HCT116 (cell line): ENCODE measurements at places on chromosomes 3 and 15. TPM values are rescaled to one million over a fixed set of nuclear protein-coding genes. Genes with fewer than 3 reads are reported as not detected.

Gene CYP8B1
- total RNA-seq = 0.12 TPM

Gene SHQ1
- 27.6 TPM for total RNA-seq

Gene GOLGA6L4
- total RNA-seq = 3.2 TPM

Gene SYNPR
- not detected for total RNA-seq

Gene STRIT1
- total RNA-seq = not detected

Gene ECE2
- not detected for total RNA-seq

Gene CISH
- 4.5 TPM for total RNA-seq

Gene PLA2G4F
- 0.05 TPM for total RNA-seq

Gene TUSC7
- total RNA-seq = not detected

Gene ISL2
- 11.6 TPM for total RNA-seq

DNA sequence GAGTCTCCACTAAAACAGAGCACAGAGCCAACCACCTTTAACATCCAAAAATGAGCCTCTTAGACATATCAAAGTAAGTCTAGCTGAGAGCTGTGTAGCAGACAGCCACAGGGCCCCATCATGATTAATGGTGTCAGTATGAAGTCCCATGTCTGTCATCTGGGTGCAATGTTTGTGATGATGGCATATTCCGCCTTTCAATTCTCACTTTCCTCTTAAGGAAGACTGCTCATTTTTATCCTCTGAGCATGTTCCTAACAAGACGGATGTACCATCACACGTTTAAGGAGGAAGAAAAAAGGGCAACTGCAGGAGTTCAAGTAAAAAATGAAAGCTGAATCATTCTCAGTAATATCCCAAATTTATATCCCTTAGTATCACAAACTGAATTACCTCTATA, 85.8 kb upstream of the KCNMB2 start:
- DNase-seq = no peak

- DNase-seq = no peak
Measured at GRCh38 chr15:51771773-51772172, 20.4 kb downstream of the TMOD2 start.

- DNase-seq = no peak
Measured at GRCh38 chr15:45180201-45180600, 7.6 kb downstream of the SHF start.

- no peak for DNase-seq
Measured at GRCh38 chr3:28577941-28578500, 229.4 kb upstream of the AZI2 start.

- DNase-seq = no peak
Measured at GRCh38 chr15:67731112-67731721, 94.1 kb upstream of the SKOR1 start.

- no peak for DNase-seq
Measured at GRCh38 chr15:63986185-63986680, 60.1 kb downstream of the DAPK2 start.

- DNase-seq = peak; percentile 6
Measured at GRCh38 chr15:94412979-94413746, 181.8 kb downstream of the MCTP2 start.

- no peak for DNase-seq
Measured at GRCh38 chr3:194661374-194661773, 10.6 kb downstream of the LSG1 start.

GRCh38 chr3:156594219-156594683, 39.3 kb upstream of the SSR3 start:
- no peak for DNase-seq

GRCh38 chr15:52042051-52042851, 23.2 kb downstream of the MAPK6 start:
- DNase-seq = no peak

DNA sequence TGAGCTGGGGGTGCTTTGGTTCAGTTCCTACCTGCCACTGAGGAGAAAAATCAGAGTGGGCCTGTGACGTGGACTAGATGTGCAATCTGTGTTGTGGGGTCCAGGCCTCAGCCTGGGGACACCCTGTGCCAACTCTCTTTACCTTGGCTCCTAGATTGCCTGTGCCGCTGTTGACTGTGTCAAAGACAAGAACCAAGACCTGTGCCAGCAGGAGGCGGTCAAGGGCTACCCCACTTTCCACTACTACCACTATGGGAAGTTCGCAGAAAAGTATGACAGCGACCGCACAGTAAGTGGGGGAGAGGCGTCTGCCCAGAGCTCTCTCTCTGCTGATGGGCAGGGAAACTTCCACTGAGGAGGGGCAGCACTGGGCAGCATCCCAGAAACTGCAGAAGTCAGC, 40.6 kb upstream of the SEC22A start:
- DNase-seq = no peak

GRCh38 chr3:31140470-31140869, 246.0 kb upstream of the GADL1 start:
- no peak for DNase-seq

GRCh38 chr15:97520689-97521088, 439.8 kb upstream of the ARRDC4 start:
- DNase-seq = no peak

DNA sequence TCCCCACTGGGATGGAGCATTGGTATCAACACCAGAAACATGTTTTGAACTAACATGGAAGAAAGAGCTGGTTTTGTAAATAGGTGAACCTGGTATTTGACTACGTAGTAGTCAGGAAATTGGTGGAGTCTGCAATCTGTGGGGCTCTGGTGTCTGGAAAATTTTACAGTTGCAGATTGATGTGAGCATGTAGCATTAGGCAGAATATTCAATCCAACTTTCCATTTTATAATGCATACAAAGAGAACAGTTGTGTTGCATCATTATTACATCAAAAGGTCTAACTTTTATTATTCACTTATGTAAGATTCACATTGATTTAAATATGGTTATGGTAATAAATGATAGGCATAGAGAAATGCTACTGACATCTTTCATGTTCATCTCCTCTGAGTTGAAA, 340.0 kb downstream of the ZNF385D start:
- DNase-seq = no peak

DNA sequence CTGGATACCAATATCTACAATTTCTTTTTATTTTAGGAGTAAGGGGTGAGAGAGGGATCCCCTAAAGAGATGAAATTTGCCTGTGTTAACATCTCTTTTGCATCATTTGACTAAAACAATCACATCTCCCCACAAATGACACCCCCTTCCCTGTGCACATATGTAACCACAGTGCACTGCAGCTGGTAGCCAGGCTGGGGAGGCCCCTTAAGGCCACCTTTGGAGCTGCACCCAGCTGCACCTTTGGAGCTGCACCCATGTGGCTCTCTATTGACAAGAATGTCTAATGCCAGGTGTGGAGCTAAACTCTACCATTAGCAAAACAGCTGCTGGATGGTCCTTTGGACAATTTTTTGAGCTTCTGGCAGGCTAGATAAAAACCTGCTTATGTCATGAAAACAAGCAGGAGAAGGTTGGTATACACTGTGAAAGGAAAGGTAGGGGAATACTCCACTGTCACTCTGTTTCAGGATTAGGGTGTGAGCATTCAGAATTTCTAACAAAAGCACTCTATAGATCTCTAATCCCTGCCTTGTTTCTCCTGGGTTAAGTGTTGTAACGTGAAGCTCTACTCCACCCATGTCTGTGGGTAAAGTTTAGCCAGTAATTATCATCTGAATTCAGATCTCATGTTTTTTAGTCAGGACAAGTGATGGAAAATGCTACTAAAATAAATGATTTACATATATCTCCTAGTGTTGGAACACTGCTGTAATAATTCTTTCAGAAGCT, 52.1 kb downstream of the TFG start:
- no peak for DNase-seq

GRCh38 chr3:16085410-16085809, 89.1 kb upstream of the GALNT15 start:
- no peak for DNase-seq

GRCh38 chr3:13863382-13863952, 16.4 kb downstream of the WNT7A start:
- DNase-seq = no peak

- DNase-seq = no peak
Measured at GRCh38 chr15:82186719-82187406, 75.7 kb downstream of the EFL1 start.

DNA sequence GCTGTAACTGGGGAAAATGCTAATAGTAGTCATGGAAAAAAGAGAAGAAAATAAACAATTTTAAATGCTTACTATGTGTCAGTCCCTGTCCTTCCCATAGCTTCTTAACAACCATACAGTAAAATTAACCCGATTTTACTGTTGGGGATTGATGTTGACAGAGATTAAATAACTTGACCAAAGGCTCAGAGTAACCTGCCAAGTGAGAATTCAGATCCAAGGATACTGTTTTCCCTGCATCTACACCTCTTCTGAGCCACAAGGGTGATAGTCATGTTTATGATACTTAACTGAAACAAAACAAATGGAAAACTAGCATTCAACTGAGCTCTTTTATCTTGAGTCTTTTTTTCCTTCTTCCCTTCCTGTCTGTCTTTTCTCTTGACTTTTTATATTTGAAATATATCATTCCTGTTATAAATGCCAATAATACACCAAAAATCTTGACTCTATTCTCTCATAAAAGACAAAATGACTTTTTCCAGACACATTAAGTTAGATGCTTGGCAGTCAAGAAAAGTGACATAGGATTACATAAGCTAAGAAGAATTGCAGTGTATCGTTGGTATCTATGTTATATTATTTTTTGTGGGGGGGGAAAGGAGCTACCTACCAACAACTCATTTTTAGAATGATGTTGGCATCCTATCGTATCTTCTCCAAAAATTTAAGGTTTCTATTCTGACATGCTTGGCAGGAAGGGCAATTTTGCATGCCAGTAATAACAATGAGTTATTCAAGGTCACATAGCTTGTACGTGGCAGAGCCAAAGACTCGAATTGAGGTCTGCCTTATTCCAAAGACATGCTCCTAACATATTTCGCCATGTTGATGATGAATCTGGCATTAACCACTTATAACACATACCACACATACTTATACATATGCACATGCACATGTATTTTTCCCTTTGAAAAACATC, 306.6 kb upstream of the KCNH8 start:
- DNase-seq = no peak

GRCh38 chr15:98706387-98706786, 58.0 kb downstream of the IGF1R start:
- no peak for DNase-seq

- DNase-seq = no peak
Measured at GRCh38 chr3:72442759-72443158, 405.5 kb downstream of the SHQ1 start.

DNA sequence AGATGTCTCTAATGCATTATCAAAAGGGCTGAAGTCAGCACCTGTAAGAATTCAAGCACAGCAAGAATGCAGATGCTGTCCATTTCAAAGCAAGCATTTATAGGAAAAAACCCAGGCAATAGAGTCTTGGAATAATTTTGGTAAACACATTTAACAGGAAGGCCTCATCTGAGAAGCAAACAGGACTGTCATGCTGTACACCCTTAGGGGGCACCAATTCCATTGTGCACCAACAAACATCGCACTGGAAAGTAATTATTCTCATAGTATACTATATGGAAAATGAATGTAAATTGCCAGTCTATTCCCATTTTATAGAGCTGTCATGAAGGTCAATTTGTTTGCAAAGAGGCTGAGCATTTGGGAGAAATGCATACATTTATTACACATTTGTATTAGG, 247.3 kb upstream of the SUCLG2 start:
- DNase-seq = no peak

GRCh38 chr3:101461451-101461850, 51.6 kb downstream of the SENP7 start:
- no peak for DNase-seq

GRCh38 chr3:124860599-124860998, 26.6 kb downstream of the ITGB5 start:
- DNase-seq = peak; percentile 80

GRCh38 chr15:85657132-85657531, 137.6 kb downstream of the KLHL25 start:
- DNase-seq = no peak

DNA sequence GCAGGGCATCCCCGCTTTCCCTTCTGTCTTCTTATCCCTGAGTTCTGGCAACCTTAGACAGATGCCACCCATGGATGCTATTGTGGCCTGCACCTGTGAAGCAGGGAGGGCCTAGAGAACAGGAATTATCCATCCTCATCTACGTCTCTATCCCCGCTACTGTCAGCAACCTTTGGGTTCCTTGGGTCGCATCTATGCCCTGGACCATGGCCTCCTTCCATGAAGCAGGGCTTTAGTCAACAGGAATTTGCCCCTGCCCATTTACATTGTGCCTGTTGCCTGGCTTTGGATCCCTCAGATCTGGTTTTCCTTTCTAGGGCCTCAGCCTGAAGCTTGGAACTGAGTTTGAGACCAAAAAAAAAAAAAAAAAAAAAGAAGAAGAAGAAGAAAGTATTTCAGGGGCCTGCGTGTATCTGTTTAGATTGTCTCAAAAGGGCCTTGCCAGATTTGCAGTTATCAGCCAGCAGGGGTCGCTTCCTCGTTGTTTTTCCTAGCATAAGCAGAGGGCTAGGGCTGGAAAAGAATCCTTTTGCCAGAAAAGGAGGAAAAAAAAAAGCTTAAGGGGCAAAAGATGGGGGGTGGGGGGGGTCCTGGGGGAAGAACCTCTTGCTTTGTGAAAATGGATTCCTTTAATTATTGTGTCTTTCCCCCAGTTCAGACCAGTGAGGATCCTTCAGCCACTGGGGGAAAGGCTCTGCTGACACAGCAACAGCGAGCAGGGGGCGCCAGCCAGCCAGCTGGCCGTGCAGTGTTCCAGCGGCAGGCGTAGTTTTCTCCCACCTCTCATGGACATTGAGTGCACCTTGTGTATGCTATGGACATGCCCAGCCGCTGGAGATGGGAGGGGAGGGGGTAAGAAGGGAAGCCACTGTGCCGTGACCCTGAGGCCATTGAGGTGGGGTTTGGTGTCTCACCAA, 65.7 kb upstream of the ALDH1L1 start:
- peak; percentile 39 for DNase-seq
